Activated CD8-positive, alpha-beta memory T cell treated with anti-CD3 and anti-CD28 coated beads for 24 hours (primary cell): ENCODE measurements at places on chromosomes 7 and 10.
A peak's percentile ranks its signal among the peaks of the same experiment; 100 is the strongest.

- no peak for DNase-seq
Measured at GRCh38 chr7:112286250-112287086, 80.0 kb downstream of the ZNF277 start.

DNA sequence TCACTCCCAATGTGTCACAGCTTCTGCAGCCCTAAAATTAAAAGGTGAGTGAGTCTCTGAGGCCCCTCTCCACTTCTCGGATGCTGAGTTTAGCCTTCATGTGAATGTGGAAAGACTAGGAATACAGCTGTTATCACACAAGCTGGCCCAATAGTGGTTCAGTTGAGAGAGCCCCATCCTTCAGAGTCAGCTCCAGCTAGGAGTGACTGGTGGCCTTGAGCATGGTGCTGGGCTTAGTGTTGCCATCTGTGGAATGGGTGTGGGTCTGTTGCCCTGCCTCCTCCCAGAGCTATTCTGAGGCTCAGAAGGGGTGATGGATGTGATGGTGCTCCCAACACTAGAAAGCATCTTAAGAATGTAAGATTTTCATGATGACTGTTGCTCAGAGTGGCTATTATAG, 55.8 kb downstream of the FIGNL1 start:
- peak; percentile 60 for DNase-seq

GRCh38 chr7:139426258-139427028, 57.0 kb downstream of the KLRG2 start:
- no peak for DNase-seq

GRCh38 chr10:86661161-86662025, 6.9 kb upstream of the LDB3 start:
- DNase-seq: no peak

DNA sequence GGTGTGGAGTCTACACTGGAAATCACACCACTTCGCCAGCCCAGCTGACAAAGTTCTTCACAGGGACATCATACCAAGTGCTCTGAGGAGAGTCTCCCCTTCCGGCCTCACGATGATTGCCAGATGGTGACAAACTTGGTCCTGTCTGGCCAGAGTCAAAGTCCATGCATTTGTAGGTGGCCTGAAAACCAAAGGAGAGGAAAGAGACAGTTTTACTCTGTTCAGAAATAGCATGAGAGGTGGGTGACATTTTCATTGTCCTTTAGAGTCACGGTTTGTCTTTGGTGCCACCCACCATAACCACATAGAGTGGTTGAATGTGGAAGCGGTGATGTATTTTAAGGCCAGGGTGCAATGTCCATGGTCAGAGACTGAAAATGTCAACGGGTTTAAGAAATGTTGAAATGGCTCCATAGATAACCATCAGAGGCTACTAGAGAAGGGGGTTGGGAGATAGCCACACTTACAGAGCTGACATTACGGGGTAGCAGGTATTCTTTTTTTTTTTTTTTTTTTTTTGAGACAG, 33.0 kb downstream of the BTBD16 start:
- DNase-seq: no peak

DNA sequence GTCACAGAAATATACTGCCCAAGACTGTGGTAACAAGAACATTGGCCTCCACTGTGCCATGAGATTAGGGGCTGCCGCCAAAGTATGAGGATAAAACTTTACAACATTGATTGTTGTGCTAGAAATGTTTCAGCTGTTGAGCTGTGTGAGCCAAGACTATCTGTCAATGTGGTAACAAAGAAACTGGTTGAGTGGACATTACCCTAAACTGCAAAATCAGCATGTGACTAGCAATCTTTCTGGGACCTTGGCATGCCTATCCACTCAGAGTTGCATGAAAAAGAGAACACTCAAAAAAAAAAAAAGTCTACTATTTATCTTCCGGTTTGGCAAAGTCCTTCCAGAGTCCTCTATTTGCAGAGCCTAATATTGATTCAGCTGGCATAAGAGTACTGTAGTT, 605.6 kb upstream of the CNTNAP2 start:
- no peak for DNase-seq

- DNase-seq: no peak
Measured at GRCh38 chr10:93198401-93199131, 124.9 kb downstream of the CYP26A1 start.

GRCh38 chr10:110415809-110416208, 81.9 kb upstream of the DUSP5 start:
- DNase-seq: no peak

- no peak for DNase-seq
Measured at GRCh38 chr7:137953043-137953664, 48.7 kb downstream of the CREB3L2 start.

GRCh38 chr7:21642422-21642821, 99.6 kb downstream of the DNAH11 start:
- no peak for DNase-seq

DNA sequence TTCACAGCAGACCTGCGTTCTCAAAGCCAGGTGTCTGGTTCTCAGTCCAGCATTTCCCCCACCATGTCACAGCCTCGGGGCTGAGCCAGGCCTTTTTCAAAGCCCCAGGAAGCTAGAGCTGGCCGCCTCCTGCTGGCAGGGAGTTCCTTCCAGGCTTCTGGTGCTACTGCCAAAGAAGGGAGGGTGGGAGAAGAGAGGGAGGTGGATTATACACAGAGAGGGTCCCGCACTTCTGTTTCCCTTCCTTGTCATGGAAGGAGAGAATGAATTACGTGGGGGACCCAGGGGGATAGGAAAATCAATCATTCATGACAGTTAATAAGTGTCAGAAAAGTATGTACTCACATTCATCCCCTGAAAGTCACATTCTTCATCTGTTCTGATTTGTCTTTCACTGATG, 600 bp upstream of the LGI1 start:
- DNase-seq: no peak

DNA sequence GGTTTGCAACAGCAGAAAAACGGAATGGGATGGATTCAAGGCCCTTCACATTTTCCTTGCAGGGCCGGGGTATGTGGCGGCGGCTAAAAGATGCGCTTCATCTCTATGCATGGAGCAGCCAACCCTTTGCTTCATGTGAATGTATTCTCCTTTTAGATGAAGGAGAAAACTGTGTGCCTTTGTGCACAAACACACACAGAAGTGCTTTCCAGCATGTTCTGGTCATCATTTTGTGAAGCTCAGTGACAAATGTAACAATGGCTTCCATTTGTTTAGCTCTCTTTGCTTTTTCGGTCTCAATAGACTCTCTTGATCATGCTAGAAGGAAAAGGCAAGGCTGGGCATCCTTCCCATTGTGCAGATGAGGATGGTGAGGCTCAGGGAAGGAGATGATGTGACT, 161.7 kb upstream of the MKI67 start:
- DNase-seq: no peak

DNA sequence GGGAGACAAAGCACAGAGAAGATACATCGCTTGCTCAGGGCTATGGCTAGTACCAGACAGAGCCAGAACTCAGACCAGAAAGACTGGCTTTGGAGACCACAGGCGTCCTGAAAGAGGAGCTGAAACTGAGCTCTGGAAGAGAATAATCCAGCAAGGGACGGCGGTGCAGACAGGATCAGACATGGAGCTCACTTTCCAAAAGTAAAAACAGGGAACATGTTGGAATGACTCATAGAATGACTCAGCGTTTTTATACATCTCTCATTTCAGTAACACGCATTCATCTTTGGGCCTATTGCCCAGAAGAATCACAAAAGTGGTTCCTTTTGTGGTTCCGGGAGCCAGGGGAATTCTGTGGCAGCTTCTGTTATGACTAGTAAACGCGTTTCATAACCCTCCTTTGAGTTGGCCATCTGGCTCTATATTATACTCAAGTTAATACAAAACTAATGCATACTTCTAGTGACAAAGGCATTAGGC, 37.2 kb downstream of the PLEKHS1 start:
- no peak for DNase-seq

GRCh38 chr7:39360038-39360437, 206.2 kb upstream of the YAE1 start:
- DNase-seq: no peak

DNA sequence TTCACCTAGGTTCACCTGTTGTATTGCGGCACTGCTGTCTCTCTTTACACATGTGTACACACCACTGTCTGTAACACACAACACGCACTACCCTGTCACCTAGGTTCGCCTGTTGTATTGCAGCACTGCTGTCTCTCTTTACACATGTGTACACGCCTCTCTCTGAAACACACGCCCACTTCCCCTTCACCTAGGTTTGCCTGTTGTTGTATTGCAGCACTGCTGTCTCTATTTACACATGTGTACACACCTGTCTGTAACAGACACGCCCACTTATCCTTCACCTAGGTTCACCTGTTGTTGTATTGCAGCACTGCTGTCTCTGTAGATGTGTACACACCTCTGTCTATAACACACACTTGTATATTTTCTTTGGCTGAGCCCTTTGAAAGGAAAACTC, 51.5 kb downstream of the WDR37 start:
- no peak for DNase-seq

- DNase-seq: no peak
Measured at GRCh38 chr10:110016039-110016438, 8.3 kb downstream of the ADD3 start.

DNA sequence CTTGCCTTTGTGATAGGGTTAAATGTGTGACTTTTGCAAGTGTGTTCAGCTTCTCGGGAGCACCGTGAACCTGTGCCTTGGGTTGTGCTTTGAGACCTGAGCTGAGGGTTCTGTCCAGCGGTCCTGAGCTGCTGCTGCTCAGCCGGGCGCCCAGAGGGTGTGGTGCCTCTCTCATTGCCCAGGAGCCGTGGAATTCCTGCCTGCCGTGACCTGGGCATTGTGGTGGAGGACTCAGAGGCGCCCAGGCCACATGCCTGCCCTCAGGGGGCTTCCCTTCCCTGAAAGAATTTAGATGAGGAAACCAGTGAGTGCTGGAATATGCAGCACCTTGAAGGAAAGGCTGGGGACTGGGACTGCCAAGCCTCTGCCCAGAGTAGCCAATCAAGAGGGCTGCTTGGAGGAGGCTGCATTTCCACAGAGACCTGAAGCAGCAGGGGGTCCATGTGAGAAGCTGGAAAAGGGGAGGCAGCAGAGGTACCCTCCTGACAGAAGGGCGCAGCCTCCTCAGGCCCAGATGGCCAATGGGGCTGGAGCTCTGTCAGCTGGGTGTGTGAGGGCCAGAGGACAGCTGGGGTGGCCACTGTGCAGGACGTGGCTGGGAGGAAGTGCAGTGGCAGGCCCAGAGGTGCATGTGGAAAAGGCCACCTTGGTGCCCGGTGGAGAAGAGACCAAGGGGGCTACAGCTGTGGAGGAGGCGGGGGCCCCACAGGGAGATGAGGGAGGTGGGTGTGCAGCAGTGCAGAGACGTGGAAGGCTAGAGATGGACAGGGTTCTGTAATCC, 107.3 kb downstream of the NKX6-2 start:
- no peak for DNase-seq

GRCh38 chr7:30474893-30475292, 3.7 kb downstream of the NOD1 start:
- no peak for DNase-seq

DNA sequence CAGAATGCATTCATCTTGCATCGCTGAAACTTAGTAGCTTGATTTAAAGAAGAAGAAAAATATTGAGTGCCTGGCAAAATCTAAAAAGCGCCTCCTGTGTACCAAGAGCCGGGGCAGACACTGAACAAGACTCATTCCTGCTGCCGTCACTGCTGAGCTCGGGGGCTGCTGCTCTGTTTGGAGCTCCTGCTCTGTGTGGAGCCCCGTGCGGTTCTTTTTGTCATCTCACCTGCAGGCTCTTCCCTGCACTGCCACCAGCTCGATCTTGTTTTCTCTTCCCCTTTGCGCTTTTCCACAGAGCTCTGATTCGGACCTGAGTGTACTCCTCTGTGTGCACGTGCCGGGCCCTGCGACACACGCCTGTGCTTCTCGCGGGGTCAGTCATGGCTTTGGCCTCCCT, 462.1 kb upstream of the DPP6 start:
- DNase-seq: no peak

DNA sequence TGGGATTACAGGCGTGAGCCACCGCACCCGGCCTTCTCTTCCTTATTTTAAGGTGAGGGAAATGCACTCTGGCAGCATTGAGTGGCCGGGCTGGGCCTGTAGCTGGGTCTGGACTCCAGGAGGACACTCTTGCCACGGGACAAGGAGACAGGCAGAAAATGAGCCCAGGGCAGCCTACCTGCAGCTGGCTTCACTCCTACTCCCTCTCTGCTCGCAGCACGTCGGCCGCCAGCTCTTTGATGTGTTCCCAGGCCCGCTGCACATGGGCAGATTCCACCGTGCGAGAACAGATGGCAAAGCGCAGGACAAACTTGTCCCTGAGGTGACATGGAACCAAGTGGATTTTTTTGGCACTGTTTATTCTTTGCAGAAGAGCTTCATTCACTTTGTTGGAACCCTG, 12.9 kb upstream of the FIGNL1 start:
- DNase-seq: no peak

DNA sequence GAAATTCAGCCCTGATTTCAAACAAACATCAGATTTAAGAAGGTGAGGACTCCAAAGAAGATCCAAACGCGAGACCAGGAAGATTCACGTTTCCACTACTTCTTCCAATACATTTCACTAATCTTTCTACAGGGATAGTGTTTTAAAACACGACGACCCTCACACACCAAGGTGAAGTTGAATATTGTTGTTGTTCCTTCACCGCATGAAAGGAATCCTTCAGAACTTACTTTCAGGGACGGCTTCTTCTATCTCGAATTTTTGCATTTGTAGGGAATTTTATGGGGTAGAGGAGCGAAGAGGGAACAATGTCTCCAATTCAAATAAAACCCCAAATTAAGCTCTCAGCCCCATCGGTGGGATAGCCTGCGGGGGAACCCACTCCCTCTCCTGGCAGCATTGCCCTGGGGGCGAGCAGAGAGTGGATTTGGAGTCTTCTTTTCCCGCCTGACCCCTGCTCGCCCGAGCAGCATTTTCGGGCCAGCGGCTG, 1.5 kb upstream of the GATA3 start:
- no peak for DNase-seq

DNA sequence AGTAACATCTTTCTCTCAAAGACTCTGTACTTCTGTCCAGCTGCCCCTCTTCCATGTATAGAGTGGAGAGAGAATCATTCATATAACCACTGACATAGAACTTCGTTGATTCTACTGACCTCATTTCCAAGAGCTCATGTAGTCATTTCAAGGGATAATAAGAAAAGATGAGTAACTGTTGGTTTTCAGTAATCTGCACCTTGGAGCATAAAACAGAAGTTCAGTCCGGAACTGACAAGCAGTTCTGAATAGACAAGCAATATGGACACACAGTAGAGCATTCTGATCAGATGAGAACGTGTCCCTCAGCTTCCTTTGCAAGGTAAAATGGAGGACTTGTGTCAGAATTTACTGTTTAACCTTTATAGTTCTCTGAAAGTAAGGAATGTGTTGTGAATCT, 847.1 kb downstream of the REEP3 start:
- DNase-seq: no peak

- DNase-seq: no peak
Measured at GRCh38 chr7:159006610-159007130, 138.0 kb downstream of the VIPR2 start.

- DNase-seq: no peak
Measured at GRCh38 chr10:126384269-126384873, 3.9 kb downstream of the ADAM12 start.

DNA sequence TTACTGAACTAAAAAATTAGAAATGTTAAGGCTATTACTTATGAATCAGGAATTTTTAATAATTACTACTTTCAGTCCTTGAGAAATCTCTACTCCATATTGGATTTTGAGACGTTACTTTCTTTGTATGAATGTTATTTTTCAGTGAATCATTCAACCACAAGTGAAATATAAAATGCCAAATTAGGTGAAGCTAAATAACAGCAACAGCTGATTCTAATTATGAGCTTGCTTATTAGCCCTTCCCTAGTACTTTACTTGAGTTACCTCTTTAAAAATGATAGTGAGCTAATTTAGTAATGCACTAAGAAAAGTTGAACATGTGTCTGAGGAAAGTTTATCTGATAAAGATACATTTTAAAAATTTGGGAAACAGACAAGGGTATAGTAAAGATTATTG, 51.4 kb downstream of the PCGF5 start:
- no peak for DNase-seq
